ENCODE measurements at places on chromosomes 4 and X.

- DNase-seq, result no peak
Observed at GRCh38 chrX:153649915-153650782, 3.1 kb downstream of the DUSP9 start.

DNA sequence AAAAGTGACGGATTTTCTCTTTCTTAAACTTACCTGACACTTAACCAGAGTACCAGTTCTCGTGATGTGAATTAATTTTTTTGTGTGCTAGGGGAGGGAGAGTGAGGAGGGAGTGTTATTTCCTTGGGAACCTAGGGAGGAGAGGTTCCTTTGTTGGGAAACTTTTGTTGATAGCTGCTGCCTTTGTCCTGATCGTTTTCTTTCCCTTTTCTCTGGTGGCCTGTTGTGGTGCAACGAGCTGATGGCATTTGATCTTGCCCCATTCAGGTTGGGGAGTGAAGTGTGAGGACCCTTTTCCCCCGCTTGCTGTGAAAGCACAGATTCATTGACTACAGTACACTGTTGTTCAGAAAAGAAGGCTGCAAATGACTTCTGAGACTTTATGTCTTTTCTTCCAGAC, 59.8 kb downstream of the SLC9A6 start:
- no peak for DNase-seq

- no peak for DNase-seq
Observed at GRCh38 chrX:133365871-133366611, 49.2 kb downstream of the GPC4 start.

DNA sequence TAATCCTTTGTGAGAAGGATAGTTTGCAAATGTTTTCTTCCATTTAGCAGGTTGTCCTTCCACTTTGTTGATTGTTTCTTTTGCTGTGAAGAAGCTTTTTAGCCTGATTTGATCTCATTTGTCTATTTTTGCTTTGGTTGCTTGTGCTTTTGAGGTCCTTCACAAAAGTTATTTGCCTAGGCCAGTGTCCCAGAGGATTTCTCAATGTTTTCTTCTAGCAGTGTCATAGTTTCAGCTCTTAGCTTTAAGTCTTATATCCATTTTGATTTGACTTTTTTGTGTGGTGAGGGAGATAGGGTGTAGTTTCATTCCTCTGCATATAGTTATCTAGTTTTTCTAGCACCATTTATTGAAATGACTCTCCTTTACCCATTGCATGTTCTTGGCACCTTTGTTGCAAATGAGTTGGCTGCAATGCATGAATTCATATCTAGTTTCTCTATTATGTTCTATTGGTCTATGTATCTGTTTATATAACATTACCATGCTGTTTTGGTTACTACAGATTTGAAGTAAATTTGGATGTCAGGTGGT, 41.8 kb upstream of the ANTXR2 start:
- no peak for DNase-seq

DNA sequence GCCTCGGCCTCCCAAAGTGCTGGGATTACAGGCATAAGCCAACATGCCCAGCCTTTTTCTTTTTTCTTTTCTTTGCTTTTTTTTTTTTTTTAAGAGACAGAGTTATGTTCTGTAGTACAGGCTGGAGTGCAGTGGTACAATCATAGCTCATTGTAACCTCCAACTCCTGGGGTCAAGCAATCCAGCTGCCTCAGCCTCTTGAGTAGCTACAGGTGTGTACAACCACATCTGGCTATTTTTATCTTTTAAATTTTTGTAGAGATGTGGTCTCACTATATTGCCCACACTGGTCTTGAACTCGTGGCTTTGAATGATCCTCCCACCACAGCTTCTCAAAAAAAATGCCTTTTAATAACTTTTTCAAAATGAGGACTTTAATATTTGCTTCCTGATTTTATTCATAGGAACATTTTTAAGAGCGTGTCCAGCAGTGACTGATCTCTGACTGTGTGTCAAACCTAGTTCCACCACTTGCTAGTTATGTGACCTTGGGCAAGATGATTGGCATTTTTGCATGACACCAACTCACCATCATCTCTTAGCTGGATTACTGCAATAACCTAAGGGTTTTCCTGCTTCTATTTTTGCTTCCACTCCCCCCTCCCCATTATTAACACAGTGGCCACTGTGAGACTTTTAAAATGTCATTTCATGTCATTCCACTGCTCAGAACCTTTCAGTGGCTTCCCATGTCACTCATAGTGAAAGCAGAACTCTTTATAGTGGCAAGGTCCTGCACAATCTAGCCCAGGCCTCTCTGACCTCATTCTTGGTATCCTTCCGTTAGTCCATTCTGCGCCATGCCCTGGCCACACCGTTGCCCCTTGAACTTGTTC, 4.5 kb upstream of the TNIP3 start:
- DNase-seq, result no peak

GRCh38 chrX:20527558-20528011, 260.9 kb upstream of the RPS6KA3 start:
- no peak for DNase-seq

GRCh38 chr4:87543835-87544461, 14.8 kb upstream of the SPARCL1 start:
- DNase-seq, result no peak

DNA sequence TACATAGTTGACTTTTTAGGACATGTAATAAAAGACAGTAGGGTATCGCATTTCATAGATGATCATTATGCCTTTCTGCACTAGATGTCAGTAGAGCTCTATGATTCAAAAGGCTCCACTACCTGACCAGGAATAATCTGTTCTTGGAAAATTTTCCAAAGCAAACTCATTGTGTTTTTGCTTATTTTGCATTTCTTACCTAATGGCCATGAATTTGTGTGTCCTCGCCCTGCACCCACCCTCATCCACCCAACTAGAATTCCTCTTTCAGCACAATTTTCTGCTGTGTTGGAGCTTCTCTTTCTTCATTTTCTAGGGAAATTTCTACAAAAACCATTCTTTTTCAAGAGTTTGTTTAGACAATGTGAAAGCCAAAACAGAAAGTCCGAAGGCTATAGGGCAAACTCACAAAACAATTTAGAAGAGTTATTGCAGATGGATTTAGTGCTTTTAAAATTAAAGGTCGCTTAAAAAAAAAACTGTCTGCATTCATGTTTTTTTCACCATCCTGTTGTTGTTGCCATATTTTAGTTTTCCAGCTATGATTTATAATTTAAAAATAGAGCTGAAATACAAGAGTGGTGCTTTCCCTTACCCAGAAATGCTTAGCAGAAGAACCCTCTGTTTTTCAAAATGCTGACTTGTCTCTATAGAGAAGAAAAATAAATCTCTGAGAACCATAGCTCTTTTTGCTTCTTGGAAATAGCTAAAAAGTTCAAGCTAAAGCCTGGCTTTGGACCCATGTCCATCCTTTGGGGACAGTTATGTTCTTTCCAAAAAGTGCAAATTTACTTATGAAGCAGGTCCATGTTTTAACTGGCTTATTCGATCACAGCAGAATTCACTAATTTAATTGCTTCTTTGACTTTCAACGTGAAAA, 183.7 kb downstream of the SPATA18 start:
- no peak for DNase-seq

- no peak for DNase-seq
Observed at GRCh38 chr4:66629927-66630326, 915.4 kb downstream of the CENPC start.
